ENCODE measurements at places on chromosomes 7 and 10.

DNA sequence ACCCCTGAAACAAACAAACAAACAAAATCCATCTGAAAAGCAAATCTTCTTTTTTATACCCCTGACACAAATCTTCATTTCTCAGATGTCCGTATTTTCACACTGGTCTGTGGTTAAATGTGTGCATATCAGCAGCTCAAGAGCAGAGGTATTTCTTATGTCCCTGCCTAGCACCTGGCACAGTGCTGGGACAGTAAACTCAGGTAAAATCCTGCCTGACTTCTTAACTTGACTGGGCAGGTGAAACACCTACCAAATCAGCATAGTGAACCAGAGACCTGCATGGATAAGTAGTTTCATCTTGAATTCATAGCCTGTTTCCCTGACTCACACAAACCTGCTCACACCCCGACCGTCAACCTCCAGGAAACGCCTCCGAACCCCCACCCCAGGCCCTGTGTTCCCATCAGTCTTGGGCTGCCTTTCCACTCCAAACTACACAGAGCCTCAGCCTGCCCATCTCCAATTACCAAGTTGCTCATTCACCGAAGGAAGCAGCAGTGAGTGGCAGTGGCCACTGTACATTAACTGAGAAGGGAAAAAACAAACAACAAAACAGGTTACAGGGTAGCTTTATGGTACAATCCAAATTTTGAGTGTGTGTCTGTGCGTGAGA is 109.9 kb downstream of the HECTD2 start:
- no peak for DNase-seq

GRCh38 chr7:157829491-157829890 is 492.7 kb downstream of the DNAJB6 start:
- no peak for DNase-seq

DNA sequence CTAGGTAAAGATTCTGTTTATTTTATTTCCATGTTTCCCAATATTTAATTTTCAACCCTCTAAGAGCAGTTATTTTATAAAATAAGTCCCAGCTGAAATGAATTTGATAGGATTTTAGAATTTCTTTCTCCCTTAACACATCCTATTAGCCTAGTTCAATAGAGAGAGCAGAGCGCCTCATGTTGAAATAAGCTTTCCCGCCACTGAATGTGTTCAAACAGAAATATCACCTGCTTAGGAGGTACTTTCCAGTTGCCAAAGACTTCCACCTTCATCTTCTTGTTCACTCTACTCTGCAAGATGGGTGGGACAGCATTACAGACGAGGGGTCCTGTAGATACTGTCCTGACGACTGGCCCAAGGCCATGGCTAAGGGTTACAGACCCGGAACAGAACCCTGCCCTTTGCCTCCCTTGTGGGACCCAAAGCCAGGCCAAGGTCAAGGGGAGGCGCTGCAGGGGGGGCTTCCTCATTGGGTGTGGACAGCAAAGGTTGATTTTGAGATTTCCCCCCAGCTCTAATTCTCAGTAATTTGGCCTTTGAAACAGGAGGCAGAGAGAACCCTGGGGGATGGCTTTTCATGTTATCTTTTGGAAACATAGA is 62.0 kb downstream of the PARP12 start:
- DNase-seq = no peak

- DNase-seq = peak; percentile 71
Observed at GRCh38 chr7:28180364-28181147, at the start of gene JAZF1. Gene JAZF1 (minus strand): TSS chr7:28180795.

- DNase-seq = peak; percentile 7
Observed at GRCh38 chr10:52668024-52668423, 104.6 kb downstream of the MBL2 start.

DNA sequence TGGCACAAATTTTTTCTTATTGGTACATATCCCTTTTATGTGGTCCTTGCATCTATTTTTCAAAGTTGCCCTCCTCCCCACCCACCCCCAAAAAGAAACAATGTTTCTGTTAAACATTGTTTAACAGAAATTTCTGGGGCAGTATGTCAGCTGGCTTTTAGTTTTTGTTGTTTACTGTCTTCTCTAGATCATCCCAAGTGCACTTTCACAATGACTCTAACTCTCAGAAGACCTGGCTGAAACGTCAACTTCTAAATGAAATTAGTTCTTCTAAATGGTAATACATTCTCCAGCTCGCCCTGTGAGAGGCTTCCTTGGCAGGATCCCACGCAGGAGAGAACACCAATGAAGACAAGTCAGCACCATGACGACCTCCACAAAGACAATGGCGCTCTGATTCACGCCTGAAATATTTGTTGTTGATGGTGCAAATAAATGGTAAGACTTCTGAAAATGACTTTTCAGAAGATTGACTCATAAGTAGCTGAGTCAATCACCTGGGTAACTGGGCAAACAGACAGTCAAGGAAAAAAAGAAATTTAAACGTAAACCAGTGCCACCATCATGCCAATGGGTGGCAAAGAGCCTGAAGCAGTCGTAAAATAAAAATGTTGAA is 293.7 kb downstream of the FZD1 start:
- DNase-seq = peak; percentile 73
